HS-5 (cell line): ENCODE measurements at places on chromosomes 12 and 14.

- DNase-seq: peak; percentile 5
Observed at GRCh38 chr12:131092901-131093603, 139.3 kb downstream of the ADGRD1 start.

DNA sequence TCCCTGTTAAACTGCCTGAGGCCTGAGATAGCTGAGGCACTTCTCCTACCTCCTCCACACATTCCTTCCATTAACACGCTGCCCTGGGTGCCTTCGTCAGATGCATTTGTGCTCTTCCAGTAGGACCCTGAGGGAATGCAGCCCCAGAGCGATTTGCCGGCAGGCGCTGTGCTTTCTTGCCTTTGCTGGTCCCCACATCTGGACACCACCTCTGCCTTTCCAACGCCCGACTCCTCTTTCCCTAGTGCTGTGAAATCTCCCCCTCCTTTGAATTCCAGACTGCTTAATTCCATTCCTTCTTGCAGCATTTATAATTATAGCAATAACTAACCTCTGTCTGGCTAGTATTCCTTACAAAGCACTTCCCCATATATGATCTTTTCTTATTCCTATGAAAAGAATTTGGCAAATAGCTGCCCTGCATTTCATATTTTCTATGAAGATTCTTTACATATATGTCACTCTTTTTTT lies 88.4 kb downstream of the C12orf75 start:
- no peak for DNase-seq

DNA sequence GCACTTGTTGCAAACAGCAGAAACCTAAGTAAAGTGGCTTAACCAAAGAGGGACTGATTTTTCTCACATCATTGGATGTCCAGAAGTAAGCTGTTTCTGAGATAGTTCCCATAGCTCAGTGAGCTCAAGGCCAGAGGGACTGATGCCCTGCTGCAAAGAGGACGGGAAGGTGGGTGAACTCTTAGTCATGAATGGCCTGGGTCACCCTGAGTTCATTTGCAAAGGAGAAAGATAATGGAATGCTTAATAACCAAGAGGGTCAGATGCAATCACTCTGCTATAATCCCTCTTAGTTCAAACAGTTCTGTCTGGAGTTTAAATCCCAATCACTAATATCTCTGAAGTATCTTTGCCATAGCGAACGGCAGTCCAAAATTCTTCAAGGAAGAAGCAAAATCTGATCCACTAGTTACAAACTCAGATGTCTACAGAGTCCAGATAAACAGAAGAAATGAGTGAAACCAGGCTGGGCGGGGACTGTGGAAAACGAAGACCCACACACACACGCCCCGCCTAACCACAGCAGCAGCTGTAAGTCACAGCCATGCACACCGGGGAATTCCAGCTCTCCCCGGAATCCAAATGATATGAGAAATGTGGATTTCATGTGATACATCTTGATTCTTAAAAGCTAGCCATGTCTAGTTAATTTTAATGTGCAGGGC lies 289.5 kb downstream of the TMEM132D start:
- no peak for DNase-seq

- no peak for DNase-seq
Observed at GRCh38 chr14:25041898-25042297, 8.0 kb downstream of the STXBP6 start.

DNA sequence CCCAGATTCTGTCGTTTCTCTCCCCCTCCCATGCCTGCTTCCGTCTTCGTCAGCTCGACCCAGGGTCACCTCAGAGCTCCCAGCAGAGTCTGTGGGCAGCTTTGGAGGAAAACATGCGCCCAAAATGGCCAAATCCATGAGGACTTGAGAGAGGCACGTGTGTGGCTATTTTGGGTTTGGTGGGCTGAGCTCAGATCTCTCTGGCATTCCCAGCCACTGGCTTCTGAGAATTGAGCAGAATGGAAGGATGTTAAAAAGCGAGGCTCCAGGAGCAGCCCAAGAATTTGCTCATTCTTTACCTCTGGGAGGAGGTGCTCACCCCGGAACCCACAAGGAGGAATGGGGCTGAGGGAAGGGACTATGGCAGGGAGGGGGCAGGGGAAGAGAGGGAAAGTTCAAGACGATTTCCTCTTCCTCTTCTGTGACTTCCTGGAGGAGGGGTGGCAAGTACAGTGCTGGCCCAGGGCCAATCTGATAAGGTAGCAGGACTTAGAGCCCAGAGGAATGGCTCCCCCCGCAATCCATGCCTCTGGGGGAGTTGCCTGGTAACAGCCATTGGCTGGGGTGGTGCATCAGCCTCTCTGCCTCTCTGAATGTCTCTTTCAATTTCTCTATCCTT lies 20.1 kb downstream of the TSPAN9 start:
- DNase-seq: no peak

DNA sequence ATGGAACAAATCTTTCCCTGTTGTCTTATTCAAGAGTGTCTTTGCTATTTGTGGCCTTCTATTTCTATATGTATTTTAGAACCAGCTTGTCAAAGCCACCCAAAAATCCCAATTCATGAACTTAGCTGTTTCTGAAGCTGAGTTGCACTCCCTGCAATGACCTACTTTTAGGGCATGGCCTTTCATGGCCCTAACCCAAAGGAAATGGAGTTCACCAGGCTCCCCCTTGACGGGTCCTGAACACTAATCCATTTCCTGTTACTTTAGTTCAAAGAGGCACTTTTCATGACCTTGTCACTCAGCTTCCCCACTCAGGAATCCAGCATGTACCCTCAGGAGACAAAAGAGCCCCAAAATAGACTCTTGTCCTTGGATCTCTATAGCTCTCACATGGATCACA lies 7.6 kb downstream of the TMED8 start:
- no peak for DNase-seq

GRCh38 chr12:43937947-43938346 lies 102.1 kb downstream of the TMEM117 start:
- no peak for DNase-seq

DNA sequence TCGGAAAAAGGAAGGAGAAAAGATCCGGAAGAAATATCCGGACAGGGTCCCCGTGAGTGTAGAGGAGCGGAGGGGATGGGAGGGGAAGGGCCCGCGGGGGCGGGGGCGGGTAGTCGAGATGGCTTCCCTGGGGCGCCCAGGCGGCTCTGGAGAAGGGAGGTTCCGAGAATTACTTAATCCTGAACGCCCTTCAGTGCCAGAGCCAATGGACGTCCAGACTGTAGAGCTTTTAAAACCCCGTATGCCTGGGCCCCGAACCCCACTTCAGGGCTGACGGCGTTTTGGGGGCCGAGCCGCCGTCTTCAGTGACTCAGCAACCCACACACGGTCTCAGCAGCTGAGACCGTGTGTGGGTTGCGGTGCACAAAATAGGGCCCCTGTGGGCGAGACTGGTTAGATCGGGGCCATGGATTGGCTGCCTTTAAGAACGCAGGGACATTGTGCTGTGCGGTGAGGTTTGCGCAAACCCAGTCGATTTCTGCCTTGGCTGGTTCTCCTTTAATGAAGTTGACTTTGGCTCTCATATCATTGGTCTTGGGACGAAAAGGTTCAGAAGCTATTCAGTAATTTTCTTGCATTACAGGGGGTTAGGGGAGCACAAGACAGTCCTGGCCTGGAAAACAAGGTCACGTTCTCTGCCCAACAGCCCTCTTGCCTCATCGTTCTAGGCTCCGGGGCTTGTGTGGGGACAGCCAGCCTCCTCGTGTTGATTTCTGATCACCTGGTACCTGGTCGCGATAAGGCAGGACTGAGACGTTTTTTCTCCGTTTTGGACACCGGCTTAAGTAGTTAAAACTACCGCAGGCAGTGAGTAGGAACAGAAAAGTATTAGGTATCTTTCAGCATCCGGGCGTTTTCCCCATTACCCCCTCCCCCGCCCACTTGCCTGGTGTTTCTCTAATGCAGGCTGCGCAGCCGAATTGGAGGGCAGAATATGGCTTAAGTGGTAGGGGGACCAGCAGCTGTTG lies 775 bp downstream of the GABARAPL1 start:
- no peak for DNase-seq

DNA sequence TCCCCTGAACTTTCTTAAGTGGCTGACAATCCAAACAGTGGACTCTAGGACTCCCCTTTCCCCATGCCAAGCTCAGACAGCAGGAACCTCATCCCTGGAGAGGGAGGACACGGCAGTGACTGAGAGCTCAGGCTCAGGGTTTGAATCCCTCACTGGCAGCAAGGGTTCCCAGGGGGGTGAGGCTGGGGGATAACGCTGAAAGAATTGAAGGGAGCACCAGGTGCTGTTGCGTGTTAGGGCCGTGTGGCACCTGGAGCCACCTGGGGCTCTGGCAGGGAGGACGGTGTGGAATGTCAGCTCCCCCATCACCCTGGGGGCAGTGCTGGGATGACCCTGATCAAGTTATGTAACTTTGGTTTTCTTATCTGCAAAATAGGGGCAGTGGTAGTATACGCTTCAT lies 40.1 kb downstream of the ANO2 start:
- no peak for DNase-seq
